ENCODE measurements at places on chromosomes 6 and 20.

GRCh38 chr6:3379482-3380060 lies 77.3 kb downstream of the SLC22A23 start:
- no peak for DNase-seq

- no peak for DNase-seq
Observed at GRCh38 chr6:158848490-158848895, 29.3 kb upstream of the EZR start.

GRCh38 chr6:131867744-131868143 lies 59.9 kb downstream of the ENPP1 start:
- no peak for DNase-seq

DNA sequence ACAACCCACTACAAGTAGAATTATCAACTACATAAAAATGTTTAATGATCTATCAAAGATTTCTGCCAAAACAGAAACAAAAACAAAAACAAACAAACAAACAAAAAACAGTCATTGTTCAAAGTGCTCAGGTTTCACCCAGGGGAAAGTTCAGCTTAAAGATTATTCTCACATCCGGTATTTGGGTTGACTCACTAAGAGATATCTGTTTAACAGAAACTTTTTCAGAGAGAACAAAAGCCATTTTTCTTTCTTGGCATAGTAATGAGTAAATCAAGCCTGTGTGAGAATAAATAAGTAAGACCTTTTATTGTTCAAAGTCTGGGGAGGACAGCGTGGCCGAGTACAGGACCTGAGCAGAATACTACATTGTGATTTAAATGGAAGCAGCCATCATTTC lies 143.6 kb downstream of the RCAN2 start:
- DNase-seq, result no peak

GRCh38 chr6:41439524-41440418 lies 104.4 kb downstream of the NCR2 start:
- DNase-seq, result no peak

DNA sequence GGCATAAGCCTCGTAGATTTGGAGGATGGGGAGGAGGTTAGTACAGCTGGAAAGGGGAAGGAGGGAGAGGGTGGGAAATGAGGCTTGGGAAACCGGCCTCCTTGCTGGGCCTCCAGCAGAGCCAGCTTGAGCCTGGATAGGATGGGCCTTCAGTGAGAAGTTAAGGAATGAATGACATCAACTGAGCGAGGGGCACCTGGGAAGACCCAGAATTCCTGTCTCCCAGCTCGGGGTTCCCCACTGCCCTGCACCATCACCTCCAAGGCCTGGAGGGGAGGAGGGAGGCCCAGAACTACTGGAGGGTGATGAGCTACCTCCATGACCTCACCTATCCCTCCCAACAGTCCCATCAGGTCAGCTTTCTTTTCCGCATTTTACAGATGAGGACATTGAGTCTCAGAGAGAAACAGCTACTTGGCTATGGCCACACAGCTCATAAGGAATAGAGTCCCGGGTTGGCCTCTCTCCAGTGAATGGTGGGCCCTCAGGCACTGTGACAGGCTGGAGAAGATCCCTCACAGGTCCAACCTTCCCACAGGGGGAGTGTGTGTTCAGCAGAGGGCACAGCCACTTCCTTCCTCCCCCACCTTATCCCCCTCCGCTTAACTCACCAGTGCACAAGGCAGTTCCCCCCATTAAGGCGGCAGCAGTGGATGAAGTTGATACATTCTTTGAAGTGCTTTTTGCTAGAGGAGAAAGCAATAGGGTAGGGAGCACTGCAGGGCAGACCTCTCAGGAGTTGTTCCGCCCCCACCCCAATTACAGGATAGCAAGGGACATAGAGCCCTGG lies 6.8 kb downstream of the DUSP15 start:
- DNase-seq, result no peak

DNA sequence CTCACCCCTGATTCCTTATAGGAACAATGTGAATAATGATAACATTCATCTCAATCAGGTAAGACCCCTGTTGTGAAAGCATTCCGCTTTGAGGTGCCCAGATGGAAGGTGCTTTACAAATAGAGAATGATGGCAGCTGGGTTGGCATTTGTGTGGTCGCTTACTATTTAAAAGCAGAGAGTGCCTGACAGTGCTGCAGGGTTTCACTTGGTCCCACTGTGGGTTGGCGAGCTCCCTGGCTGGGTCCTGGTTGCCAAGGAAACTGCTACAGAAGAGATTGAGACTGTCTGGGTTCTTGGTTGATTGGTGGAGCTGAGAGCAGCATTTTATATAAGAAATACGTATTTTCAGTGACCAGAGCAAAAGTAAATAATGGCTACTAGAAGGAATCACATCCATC lies 207.2 kb upstream of the KCNQ5 start:
- DNase-seq, result no peak

DNA sequence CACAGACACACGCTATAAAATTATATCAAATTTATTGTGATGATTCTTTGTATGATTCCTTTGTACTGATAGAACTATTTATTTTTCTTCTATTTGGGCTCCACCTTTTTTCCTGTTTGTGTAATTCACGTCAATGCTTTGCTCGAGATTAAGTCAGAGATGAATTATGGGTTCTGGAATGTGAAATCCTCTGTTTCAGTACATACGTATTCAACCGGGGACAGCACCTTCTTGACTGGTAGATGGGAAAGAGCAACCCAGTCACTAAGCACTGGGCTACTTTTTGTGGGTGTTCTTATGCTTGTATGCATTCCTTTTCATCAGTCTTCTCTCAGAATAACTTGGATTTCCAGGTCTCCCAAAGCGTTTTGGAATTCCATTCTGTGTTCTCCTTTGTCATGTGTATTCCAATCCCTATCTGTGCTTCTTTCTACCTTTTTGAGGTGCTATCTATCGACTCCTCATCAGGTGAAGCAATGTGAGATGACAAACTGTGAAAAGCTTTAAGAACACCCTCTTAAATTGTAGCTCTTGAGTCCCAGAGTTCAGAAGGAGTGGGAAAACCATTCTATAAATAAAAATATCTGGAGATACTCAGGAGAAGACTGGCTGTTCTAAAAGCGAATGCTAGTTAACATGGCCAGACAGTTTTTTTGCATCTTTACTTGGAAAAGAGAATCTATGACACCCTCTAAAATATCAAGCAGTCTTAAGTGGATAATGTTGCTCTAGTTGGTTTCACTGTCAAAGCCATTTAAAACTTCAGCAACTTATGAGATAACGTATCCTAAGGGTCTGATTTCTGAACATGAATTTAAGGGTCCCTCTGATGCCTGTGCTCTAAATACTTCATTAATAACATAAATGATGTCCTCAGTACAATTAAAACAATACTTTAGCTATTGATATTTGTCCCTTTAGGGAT lies 197.7 kb upstream of the PREP start:
- DNase-seq, result no peak

DNA sequence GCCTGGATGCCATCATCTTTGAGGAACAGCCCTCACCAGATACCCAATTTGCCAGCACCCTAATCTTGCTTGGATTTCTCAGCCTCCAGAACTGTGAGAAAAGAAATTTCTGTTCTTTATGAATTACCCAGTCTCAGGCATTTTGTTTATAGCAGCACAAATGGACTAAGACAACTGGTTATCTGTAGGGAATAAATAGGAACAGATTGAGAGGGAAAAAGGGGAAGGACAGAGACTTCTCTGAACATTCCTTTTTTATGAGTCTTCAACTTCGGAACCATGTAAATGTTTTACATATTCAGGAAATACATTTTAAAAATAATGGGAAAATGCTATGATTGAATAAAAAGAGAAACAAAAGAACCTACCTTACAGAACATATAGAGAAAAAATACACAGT lies 20.9 kb downstream of the KCTD20 start:
- no peak for DNase-seq

DNA sequence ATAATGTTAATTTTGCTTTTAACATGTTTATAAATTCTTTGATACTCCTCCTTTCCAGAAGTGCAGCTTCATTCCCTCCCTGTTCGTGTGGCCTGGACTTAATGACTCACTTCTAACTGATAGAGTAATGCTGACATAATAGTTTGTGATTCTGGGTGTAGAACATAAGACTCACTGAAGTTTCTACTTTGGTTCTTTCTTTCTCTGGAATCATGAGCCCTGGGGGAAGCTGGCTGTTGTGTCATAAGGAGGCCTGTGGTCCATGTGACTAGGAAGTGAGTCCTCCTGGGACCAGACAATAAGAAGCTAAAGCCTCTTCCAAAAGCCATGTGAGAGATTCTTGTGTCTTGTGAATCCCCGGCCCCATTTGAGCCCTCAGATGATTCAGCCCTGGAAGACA lies 30.5 kb upstream of the HLA-G start:
- DNase-seq, result no peak

GRCh38 chr6:81465859-81466258 lies 286.6 kb downstream of the TENT5A start:
- DNase-seq, result no peak

- DNase-seq, result no peak
Observed at GRCh38 chr6:131897050-131897435, 54.1 kb downstream of the CCN2 start.

GRCh38 chr20:14877301-14878028 lies 540.1 kb upstream of the FLRT3 start:
- DNase-seq, result no peak

DNA sequence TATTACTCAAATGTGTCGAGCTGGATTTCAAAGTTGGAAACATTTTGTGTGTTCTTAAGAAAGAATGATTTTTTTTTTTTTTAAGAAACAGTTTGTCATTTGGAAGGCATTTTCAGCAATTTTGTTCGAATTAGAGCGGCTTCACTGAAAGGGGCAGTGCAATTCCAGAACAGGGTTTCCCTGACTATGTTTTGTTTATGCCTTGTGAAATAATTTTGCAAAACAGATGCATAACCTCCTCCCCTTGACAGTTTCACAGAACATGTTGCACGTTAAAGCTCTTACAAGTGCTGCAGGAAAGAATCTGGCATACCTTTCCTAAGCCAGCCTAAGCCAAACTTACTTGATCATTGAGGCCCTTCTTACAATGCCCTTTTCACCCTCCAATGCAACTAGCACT lies 216.0 kb upstream of the SSTR4 start:
- DNase-seq, result no peak

DNA sequence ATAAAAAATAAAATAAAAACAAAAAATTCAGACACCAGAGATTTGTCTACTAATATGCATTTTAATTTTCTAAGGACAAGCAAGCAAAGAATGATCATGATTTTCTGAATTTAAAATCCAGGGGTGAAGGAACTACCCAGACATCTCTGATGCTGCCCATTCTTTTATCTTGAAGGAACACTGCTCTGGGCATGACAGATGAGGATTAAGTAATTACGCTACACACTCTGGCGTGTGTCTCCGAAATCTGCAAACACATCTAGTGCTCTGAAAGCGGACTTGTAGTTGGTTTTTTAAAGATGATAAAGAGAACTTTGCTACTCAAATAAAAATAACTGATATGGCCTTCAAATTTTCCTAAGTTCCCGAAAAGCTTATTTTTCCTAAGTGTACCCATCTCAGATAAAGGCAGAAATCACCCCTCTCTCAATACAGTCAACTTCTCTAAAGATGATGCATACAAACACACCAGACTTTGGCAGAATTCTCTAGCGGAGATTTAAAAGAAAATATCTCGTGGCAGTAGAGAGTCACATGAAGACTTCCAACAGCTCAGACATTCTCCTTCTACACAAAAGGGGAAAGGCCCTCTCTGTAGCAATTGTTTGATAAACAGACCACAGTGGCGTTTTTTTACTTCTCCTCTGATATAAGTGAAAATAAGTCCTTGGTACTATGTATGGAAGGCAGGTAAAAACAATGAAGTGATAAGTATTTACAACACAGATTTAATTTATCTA lies 133.8 kb downstream of the BACH2 start:
- DNase-seq, result no peak

DNA sequence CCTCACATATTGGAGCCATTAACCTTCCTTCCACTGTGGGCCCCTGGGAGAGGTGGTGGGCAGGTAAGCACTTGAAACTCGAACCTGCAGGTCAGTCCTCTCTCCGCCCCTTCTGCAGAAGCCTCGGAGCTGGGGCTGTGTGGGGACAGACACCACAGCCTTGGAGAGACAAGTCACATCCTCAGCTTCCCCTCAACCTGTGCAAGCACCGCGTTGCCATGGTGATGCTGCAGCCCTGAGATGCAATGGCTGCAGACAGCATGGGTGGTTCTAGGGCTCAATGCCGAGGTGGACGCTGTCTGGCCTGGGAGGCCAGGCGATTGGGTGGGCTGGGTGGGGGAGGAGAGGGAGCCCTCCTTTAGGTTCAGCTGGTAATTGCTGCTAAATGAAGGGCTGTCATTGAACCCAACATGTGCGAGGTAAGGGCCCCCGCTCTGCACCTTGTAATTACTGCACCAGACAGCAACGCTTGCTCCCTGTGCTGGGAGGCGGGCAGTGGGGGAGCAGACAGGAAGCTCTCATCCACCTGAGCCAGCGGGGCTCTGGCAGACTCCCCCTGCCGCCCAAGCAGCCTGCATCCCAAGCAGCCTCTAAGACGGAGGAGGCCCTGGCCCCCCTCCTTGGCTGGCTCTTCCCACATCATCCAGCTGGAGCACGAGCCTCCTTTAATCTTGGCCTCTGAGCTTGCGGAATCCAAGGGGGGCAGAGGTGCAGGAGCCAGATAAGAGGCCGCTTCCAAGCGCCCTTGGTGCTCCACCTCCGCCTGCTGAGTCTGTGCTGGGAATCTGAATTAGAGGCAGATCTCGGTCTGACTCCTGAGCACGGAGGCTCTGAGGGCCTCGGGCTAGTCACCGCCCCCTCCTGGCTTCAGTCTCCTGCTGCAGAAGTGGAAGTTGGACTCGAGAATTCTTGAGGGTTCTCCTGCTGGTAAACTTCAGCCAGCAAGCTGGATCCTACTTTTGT lies 39.8 kb upstream of the CDH22 start:
- DNase-seq, result no peak

GRCh38 chr6:84356907-84357306 lies 129.5 kb upstream of the CEP162 start:
- no peak for DNase-seq

- DNase-seq, result no peak
Observed at GRCh38 chr20:3068075-3068474, 3.3 kb upstream of the OXT start.

DNA sequence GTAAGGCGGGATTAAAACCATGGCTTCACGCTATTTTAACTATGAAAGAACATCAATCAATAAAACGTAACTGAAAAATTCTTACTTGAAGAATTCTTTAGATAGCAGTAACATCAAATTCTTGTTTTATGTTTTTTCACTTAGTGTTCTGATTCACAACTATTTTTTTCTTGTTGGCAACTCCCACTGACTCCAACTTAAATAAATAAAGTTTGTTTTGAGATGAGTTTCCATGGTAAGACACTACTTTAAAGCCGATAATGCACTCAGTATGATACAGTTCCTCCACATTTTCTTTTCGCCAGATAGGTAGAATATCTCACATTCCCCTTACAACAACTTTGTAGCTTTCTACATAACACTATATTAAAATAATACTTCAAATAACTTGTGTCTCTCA lies 33.1 kb upstream of the CNKSR3 start:
- DNase-seq, result no peak

GRCh38 chr6:67811239-67812037 lies 823.6 kb upstream of the ADGRB3 start:
- no peak for DNase-seq

DNA sequence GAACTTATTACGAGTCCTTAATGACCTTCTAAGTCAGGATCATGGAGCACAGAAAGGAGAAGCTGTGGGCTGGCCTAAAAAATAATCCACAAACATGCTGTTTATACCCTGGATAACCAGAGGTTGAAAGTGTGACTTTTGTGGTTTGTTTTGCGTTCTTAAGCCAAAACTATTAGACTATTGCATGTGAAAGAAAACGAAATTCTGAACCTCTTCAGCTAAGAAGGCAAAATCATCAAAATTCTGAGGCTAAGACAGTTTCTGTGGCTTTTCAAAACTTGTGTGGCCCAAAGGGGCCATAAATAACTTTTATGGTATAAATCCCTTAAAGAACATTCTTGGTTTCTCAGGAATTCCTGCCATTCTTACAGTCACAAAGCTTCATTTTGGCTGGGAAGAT lies 251.0 kb downstream of the UST start:
- no peak for DNase-seq
